ENCODE measurements at places on chromosomes 2 and 18.

DNA sequence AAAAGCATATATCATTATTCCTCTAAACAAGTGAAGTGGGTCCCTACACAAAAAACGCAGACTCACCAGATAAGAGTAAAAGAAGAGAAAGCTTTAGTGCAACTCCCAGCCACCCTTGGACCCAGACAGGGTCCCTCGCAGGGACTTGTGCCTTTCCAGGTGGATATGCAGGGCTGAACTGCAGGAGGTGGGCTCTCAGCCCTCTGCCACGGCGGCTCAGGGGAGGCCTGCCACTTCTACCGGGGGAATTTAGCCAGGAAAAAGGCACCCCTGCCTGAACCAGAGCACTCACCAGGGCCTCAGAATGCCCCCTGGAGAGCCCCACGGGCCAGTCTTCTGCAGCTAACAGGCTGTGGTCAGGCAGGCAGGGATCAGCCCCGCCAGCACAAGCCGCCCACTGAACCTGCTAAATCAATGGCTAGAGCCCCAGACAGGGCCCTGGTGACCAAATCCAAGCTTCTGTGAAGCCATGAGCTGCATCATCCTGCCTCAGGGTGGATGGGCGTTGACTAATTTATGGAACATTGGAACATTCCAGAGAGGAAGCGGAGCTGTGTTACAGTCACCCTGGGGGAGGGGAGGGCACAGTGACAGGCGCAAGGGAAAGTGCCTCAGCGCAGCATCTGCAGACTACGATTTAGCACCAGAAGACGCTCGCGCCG lies 209.3 kb downstream of the EIPR1 start:
- DNase-seq: peak; percentile 66

- DNase-seq: no peak
Observed at GRCh38 chr2:57809230-57809629, 237.4 kb upstream of the VRK2 start.

GRCh38 chr18:35610089-35610488 lies 28.5 kb downstream of the GALNT1 start:
- no peak for DNase-seq

- DNase-seq: no peak
Observed at GRCh38 chr2:219968685-219969345, 341.4 kb downstream of the SLC4A3 start.

GRCh38 chr2:66574701-66575624 lies 140.0 kb downstream of the MEIS1 start:
- DNase-seq: peak; percentile 75

GRCh38 chr18:830315-830901 lies 18.4 kb upstream of the YES1 start:
- DNase-seq: no peak

- no peak for DNase-seq
Observed at GRCh38 chr2:122707224-122707824, 951.9 kb downstream of the TSN start.

- no peak for DNase-seq
Observed at GRCh38 chr2:109448946-109449788, 164.6 kb downstream of the SEPTIN10 start.

DNA sequence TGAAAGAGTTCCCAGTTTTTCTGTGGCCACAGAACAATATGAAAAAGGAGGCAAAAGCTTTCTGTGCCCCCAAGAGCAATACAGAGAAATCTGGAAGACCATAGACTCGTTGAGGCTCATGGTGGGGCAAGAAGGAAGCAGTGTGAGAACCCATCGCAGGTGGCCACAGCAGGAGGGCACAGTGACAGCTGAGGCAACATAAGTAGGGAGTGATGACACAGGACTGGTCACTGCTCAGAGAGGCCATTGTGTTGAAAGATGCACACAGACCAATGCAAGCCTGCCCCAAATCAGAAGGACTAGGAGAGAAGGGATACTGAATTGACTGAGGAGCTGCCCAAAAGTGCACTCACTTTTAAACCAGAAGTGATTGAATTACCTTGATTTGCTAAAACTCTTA lies 483.6 kb downstream of the EPHA4 start:
- no peak for DNase-seq

DNA sequence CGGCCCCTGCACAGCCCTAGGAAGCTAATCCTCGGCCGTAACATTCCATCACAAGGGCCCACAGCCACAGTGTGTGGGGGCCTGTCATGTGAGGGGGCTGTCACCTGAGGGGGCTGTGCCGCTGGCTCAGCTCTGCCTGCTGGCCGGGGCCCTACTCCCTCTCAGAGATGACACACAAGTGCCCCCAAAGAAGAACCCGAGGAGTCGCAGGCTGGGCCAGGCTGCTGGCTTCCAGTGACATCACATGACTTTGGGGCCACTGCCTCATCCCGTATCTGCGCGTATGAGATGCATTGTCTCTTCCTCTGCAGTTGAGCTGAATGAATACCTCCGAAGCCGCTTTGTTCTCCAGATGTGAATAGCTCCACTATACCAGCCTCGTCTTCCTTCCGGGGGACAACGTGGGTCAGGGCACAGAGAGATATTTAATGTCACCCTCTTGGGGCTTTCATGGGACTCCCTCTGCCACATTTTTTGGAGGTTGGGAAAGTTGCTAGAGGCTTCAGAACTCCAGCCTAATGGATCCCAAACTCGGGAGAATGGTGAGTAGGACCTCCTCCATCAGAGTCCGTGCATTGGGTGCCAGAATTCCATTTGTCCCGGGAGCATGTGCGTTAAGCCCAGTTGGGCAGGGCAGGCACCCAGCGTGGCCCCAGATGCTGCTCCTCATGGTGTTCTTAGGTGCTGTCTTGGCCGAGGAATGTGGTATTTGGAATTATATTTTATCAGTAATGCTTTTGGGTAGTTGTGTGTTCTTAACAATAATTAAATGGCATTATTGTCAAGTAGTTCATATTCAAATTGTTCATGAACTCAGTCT lies at the start of gene CNDP1:
Gene CNDP1 (plus strand): TSS at position 351 of the 820 bp plus-strand sequence. CDS start 168 bp downstream, at position 519.
- DNase-seq: no peak

DNA sequence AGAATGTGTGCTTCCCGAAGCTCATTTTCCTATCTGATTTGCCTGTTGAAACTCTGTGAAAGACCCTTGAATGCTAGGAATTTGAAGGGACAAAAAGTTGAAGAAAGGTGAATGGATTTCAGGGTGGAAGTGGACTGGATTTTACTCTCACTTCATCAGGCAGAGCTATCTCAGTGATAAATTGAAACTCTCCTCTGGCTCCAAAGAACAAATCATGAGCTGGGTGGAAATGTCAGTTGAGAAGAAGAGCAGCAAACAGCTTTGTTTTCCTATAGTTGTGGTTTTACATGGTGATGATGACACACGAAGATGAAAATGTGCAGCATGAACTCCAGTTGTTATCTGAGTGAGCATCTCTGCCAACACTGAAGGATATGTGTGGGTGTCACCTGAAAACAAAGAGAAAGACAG lies 34.4 kb downstream of the CD28 start:
- no peak for DNase-seq

DNA sequence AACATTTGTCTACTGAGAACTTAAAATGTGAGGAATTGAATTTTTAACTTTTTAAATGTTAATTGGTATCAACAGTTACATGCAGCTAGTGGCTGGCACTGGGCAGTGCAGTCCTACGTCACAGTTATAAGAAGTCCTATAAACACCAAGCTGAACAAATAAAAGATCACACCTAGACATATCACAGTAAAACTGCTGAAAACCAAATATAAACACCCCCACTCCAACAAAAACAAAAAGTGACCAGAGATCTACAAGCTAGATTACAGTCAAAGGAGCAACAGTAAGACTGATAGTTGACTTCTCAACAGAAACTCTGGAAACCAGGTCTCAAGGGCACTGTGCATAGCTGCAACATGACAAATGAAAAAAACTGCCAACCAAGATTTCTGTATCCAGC lies 19.4 kb downstream of the TLK1 start:
- no peak for DNase-seq

DNA sequence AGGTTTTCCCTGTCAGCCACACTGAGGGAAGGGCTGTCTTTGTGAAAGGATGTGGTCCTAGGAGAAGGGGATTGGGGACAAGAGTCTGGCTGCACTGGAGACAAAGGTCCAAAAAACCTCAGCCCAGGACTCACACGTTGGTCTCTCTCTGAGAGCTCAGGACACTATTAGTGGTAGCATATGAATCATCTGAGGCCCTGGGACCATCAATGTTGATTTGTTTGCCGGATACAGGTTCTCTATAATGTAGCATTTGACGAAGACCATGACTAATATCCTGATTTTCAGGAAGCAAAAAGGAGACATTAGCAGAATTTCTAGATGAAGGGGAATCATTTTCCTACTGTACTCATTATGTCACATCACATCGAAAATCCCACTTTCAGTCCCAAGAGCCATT lies 22.2 kb upstream of the DNAH6 start:
- no peak for DNase-seq

GRCh38 chr2:188196343-188197008 lies 95.2 kb upstream of the GULP1 start:
- DNase-seq: no peak

DNA sequence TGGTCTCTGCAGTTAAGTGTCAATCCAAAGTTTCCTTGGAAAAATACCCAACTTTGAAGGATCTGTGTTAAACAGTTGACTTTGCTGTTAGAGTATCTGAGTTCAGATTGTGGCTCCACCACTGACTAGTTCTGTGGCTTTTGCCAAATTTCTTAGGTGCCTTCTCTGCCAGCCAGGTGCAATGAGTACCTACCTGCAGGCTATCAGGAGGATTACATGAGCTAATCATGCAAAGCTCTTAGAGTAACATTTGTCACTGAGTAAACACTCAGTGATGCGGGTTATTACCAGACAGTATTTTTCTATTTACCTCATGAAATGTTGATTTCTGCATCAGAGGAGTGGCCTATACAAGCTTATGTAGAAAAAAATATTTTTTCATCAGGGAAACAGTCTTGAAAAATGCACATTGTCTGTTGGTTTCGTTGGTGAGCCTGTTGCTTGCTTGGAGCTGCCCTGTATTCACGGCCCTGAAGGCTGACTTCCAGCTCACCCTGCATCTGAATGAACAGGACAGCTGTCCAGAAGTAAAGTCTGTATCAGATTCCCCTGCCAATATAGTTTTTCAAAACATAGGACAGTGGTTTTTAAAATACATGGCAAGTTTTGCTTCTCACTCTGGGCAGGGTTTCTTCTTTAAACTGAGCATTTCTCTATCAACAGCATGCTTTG lies 235.1 kb downstream of the CDCA7 start:
- DNase-seq: no peak

DNA sequence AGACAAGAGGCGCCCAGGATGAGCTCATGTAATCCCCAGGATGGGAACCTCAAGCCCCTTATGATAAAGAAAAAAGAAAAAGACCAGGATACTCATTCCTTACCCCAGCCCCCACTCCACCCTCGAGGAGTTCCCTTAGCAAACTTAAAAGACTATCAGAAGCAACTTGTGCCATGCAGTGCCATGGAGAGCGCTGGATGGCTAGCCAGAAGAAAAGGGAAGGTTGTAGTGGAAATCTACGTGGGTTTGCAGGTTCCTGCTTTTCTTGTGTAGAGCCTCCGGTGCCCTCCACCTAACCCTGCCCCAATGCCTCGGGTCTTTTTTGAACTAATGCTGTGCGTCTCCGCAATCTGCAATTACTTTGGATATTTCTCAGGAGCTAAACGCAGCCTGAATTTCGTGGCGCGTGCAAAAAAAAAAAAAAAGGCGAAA lies 16.2 kb upstream of the BCL11A start:
- DNase-seq: no peak

- DNase-seq: peak; percentile 19
Observed at GRCh38 chr2:183079139-183079775, 710 bp downstream of the DUSP19 start.

DNA sequence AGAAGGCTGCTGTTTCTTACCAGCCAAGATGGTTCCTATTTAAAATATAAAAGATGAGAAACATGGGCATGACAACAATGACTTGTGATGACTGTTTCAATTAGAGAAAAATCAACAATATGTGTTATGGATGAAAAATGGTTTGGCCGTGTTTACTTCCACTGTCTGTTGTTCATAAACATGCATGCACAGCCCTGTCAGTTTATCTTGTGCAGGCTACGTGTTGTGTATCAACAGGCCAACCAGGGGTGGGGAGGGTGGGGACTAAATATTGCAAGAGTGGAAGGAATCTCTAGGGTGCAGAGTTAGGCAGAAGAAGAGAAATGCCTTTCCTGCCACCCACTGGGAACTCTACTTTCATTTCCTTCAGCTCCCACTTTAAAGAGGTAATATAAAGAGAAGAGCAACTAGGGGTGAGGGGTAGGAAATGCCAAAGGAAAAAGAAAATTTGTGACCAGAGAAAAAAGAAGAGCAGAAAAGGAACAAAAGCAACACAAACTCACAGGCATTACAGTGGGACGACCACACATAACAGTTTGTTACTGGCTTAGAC lies 116.8 kb upstream of the MEIS1 start:
- no peak for DNase-seq

- no peak for DNase-seq
Observed at GRCh38 chr2:204453730-204454167, 91.5 kb upstream of the PARD3B start.

GRCh38 chr2:172968061-172968469 lies 107.6 kb upstream of the MAP3K20 start:
- peak; percentile 74 for DNase-seq

GRCh38 chr2:19488009-19488691 lies 129.7 kb upstream of the OSR1 start:
- no peak for DNase-seq

- DNase-seq: no peak
Observed at GRCh38 chr2:100317634-100318033, 4.7 kb downstream of the LONRF2 start.

- DNase-seq: peak; percentile 34
Observed at GRCh38 chr2:120826260-120826648, 90.6 kb downstream of the GLI2 start.

DNA sequence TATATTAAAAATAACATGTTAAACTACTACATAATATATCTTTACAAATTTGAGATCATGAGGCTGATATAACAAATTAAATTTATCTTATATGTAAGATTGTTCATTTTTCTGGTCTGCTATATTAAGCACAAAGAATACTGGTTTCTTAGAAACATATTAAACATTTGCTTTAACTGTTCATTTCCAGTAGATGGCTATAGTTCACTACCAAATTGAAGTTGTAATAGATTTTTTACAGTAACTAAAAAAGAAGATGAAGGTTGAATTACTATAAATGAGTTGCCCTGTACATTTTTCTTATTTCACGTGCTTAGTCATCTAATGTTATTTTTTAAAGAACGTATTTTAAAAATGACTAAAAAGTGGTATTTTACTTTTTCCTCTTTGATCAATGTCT lies 57.0 kb downstream of the ZNF407 start:
- no peak for DNase-seq

DNA sequence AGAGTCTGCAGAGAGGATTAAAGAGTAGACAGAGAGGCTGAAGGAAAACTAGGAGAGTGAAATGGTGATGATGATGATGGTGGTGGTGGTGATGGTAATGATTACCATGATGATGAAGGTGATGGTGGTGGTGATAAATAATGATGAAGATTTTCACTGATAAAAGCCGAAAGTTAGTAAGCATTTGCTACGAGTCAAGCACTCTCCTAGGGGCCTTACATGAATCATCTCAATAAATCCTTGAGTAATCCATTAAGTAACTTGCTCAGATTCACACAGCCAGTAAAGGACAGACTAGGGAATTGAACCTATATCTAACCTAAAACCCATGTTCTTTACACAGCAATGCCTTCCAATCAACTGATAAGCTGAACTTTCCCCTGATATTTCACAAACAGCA lies 106.7 kb upstream of the PGAP1 start:
- no peak for DNase-seq

GRCh38 chr2:225763711-225764110 lies 364.2 kb downstream of the NYAP2 start:
- DNase-seq: no peak

All from hepatic stellate cell (primary cell).